ENCODE measurements at places on chromosomes 2 and 18. TPM values are rescaled to one million over a fixed set of nuclear protein-coding genes. Genes with fewer than 3 reads are reported as not detected.

GRCh38 chr18:25457601-25458000, 105.6 kb upstream of the ZNF521 start:
- no peak for DNase-seq
- no peak overlapping the region for H3K4me3 ChIP-seq
- no peak overlapping the region for H3K27ac ChIP-seq
- H3K4me1 ChIP-seq: no peaks in the 10 kb centered on the region
- H3K36me3 ChIP-seq: no peaks in the 10 kb centered on the region

- H3K36me3 ChIP-seq: no peaks in the 10 kb centered on the region
- H3K27ac ChIP-seq: no peak overlapping the region
- peaks cover 19% of the 10 kb centered on the region for H3K27me3 ChIP-seq
- H3K4me1 ChIP-seq: no peaks in the 10 kb centered on the region
- H3K4me3 ChIP-seq: no peak overlapping the region
- DNase-seq: no peak
Measured at GRCh38 chr18:52333860-52334259, 6.1 kb upstream of the DCC start.

DNA sequence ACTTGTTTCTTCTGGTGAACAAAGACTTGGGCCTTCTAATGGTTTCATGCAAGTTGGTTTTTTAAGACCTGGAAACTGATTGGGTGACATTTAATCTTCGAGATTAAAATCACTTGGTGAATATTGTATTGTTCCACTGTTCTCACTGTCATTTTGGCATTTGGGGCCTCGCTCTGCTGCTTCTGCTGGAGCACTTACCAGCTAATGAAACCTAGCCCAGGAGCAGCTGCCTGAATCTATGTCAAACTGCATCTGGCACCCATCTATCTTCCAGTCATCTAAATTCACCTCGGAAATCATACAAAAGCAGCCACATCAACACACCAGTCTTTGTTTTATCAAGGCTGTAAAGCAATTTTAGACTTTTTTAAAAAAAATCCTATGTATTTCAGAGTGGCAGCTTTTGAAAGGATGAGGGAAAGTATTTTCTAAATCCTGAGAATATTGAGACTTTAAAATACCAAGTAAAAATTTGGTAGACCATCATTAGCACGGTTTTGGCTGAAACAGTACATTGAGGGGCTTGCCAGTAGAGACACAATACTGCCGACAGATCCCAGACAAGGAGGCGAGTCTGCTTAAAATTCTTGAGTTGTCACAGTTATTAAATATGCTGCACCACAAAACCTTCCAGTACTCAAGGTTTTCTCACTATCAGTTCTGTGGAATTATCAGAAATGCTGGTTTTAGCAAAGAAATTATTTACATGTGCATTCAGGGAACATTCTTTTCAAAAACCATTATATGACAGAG, 26.1 kb upstream of the SERTAD2 start:
- no peak overlapping the region for H3K4me3 ChIP-seq
- no peaks in the 10 kb centered on the region for H3K27me3 ChIP-seq
- DNase-seq: no peak
- H3K27ac ChIP-seq: no peak overlapping the region
- H3K4me1 ChIP-seq: no peaks in the 10 kb centered on the region
- H3K36me3 ChIP-seq: no peaks in the 10 kb centered on the region

DNA sequence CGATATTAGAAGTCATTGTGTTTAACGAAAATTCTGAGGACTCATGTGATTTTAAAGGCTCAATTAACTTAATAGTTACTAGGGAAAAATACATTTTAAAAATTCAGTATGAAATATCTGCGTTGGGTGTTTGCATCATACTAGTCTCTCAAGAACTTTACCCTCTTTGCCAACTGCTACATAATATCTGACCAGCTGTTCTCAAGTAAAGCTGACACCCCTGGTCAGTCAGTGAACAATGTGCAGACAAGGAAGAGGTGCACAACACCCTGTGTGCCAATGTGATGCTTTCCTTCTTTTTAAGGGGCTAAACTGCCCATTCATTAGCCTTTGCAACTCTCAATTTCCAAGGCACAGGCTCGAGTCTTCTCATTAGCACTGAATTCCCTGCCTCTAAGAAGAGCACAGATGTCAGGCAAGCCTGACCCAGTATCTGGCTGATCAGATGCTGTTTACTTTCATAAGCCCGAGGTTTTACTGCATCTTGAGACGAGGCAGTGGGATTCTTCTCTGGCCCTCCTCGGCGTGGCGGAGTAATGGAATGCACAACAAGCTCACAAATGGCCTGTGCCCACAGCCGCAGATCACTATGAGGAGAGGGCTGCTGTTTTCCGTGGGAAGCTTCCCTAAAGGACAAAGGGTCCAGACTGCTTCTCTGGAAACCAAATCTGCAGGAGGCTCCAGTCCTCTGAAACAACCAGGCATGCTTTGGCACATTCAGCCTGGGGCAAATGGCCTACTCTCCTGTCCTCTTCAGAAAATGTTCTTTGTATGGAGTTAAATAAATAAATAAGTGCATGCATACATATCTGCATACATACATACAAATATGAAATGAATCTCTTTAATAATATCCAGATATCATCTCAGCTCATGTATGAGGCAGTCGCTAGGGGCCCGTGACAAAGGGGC, 240.3 kb downstream of the ZNF521 start:
- H3K27me3 ChIP-seq: no peaks in the 10 kb centered on the region
- no peaks in the 10 kb centered on the region for H3K36me3 ChIP-seq
- H3K27ac ChIP-seq: no peak overlapping the region
- no peak for DNase-seq
- H3K4me3 ChIP-seq: no peak overlapping the region
- no peaks in the 10 kb centered on the region for H3K4me1 ChIP-seq

GRCh38 chr2:236764716-236765115, 195.1 kb downstream of the ACKR3 start:
- H3K27ac ChIP-seq: no peak overlapping the region
- H3K27me3 ChIP-seq: no peaks in the 10 kb centered on the region
- no peaks in the 10 kb centered on the region for H3K36me3 ChIP-seq
- DNase-seq: peak; percentile 70

GRCh38 chr2:1672738-1673137, 71.6 kb downstream of the PXDN start:
- no peak overlapping the region for H3K27ac ChIP-seq
- no peaks in the 10 kb centered on the region for H3K36me3 ChIP-seq
- H3K27me3 ChIP-seq: no peaks in the 10 kb centered on the region
- H3K4me1 ChIP-seq: no peaks in the 10 kb centered on the region

DNA sequence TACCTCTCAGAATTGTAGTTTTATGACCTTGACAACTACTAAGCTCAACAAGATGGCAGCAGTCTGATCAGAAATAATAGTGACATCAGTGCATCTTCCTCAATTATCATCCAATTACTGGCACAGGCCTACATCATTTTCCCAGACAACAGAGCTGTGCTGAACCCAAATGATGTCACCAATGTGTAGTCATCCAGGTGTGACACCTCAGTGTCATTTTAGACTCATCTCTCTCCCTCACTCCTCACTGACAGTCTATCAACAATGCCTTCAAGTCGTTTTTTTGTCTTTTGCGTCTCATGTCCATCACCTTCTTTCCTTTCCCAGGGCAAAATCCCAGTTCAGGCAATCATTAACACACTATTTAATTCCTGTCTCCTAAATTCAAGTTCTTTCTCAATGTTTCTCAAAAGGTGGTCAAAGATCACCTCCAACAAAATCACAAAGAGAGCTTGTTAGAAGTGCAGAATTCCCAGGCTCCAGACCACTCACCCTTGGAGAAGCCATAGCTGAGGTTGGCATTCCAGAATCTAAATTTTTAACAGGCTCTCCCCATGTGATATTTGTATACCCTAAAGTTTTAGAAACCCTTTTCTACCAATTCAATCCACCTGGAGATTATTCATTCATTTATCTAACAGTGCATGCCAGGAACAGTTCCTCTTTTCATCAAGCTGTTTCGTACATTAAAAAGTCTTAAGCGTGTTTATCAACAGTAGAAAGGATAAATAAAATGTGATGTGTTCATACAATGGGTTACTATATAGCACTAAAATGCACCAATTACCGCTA, 125.3 kb upstream of the KLF7 start:
- H3K4me1 ChIP-seq: no peaks in the 10 kb centered on the region
- H3K4me3 ChIP-seq: no peak overlapping the region
- H3K27ac ChIP-seq: no peak overlapping the region

- H3K4me3 ChIP-seq: no peak overlapping the region
- H3K4me1 ChIP-seq: no peaks in the 10 kb centered on the region
- H3K36me3 ChIP-seq: no peaks in the 10 kb centered on the region
- no peak overlapping the region for H3K27ac ChIP-seq
Measured at GRCh38 chr2:241468476-241468781, 40.0 kb downstream of the STK25 start.

DNA sequence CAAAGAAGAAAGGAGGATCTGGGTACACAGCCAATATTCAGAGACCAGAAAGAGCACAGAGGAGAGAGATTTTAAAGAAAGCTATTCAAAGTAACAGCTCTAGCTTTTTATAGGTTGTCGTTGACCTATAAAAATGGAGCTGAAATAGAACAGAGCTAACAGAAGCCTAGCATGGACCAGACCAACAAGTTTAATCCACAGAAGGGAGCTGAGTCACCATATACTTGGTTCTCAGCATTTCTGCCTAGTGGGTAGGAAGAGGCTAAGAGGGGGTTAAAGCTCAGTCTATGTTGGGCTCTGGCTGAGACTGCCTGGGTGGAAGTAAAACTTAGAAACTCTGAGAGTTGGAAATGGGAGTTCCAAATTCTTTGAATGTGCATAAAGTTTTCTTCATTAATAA, 678.0 kb upstream of the CDH2 start:
- no peaks in the 10 kb centered on the region for H3K4me1 ChIP-seq
- H3K27ac ChIP-seq: no peak overlapping the region
- no peak for DNase-seq
- no peaks in the 10 kb centered on the region for H3K36me3 ChIP-seq

- no peaks in the 10 kb centered on the region for H3K4me1 ChIP-seq
- H3K27ac ChIP-seq: no peak overlapping the region
- no peak for DNase-seq
- no peaks in the 10 kb centered on the region for H3K27me3 ChIP-seq
- H3K36me3 ChIP-seq: no peaks in the 10 kb centered on the region
Measured at GRCh38 chr2:164910101-164910899, 45.0 kb downstream of the SLC38A11 start.

The PLGLB2 gene
- total RNA-seq: 5.6 TPM

The IL36RN gene
- not detected for total RNA-seq

The TXNDC2 gene
- total RNA-seq: 0.16 TPM

The RAB1A gene
- 86.1 TPM for total RNA-seq

The PSMA8 gene
- total RNA-seq: not detected

All from breast epithelium (tissue), 4 donors.